ENCODE measurements at places on chromosomes 2 and 18.

GRCh38 chr18:49304751-49305150, 155.7 kb downstream of the DYM start:
- DNase-seq = no peak

DNA sequence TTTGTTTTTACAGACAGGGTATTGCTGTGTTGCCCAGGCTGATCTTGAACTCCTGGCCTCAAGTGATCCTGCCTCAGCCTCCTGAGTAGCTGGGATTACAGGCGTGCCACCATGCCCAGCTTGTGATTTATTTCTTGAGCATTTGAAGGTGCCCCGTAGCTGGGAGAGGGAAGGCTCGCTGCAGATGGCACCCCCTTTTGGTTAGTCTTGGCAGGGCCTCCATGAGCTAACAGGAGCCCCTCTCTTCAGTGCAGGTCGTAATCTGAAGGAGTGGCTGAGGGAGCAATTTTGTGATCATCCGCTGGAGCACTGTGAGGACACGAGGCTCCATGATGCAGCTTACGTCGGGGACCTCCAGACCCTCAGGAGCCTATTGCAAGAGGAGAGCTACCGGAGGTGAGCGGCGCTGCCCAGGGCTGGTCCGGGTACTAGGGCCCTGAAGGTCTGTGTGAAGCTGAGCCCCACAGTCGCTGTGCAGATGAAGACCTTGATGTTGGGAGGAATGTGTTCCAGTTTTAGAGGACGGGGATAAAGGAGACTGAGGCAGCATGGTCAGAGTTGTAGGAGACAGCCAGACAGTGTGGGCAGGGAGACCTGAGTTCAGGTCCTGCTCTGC, 6.7 kb downstream of the ASB1 start:
- DNase-seq = no peak

DNA sequence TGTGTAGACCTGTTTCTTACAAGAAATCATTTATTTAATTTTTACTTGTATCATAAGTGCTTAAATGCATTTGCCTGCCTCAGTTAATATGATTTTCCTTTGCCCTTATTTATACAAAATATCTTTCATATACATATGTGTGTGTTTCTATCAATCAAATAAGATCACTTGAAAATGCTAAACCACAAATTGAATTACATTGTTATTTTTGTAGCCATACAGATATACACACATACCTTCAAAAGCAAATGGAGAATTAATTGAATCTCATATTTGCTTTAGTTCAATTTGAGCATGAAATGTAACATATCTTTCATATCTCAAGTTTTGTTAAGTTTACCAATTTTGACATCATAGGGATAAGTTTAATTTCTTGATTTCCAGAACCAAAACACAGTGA, 755.8 kb upstream of the PIK3C3 start:
- no peak for DNase-seq

- no peak for DNase-seq
Measured at GRCh38 chr2:219274361-219274921, 4.7 kb upstream of the DNAJB2 start.

GRCh38 chr2:38098421-38099098, 22.6 kb upstream of the CYP1B1 start:
- no peak for DNase-seq

DNA sequence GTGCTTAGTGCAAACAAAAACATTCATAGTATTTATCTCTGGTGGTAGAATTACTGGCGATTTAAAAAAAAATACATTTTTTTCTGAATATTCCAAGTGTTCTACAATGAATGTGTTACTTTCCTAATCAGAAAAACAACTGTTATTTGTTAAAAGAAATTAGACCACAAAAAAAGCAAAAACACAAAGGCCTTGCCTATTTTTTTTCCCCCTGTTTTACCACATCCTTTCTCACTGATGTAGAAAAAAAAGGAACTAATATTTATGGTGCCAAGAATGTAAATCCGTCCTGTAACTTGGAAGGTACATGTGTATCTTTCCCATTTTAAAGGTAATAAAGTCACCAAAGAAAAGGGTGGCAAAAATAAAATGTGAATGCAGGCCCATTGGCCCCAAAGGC, 28.4 kb upstream of the MGAT4A start:
- no peak for DNase-seq

- no peak for DNase-seq
Measured at GRCh38 chr2:236341067-236341466, 76.9 kb upstream of the ASB18 start.

- no peak for DNase-seq
Measured at GRCh38 chr18:62442391-62442790, 80.4 kb upstream of the ZCCHC2 start.

DNA sequence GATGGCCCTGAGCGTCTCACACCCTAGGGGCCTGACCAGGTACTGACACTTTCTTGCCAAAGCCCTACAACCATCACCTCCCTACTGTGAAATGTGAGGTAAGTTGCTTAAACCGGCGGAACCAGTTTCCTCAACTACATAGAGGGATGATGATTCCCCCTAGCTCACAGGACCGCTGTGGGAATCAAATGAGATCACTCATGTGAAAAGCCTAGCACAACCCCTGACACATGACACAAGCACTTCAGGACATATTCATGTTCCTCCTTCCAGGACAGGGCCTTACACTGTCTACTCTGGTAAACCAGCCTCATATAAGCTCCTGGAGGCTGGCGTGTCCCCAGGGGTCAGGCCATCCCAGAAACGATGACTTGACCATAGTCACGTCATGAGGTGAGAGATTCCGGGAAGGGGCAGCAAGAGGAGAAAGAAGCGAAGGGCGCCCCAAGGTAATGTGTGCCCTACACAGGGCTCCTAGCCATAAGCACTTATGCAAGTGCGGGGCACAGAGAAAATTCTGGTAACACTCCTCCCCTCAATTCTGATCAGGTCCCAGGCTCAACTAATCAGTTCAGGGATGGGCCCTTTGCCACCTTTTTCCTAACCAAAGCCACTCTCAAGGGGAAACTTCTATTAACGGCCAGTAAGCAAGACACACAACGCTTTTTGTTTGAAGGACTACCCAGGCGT, 49.5 kb downstream of the C2orf42 start:
- DNase-seq = no peak

DNA sequence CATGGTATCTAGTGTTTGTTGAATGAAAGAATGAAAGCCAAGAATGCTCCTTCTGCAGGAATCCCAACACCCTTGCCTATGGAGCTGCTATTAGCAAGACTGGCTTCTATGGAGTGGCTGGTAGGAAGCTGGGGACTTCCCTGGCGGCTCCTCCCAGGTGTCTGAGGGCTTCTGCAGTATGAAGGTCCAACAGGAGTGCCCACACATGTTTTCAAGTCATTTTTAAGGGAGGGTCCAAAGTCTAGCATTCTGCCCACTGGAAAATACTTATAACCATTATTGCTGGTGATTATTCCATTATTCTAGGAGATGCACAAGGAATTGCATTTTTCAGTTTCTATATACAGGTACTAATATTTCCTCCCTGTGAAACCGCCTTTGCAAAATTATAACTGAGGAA, 21.9 kb upstream of the NPC1 start:
- no peak for DNase-seq

DNA sequence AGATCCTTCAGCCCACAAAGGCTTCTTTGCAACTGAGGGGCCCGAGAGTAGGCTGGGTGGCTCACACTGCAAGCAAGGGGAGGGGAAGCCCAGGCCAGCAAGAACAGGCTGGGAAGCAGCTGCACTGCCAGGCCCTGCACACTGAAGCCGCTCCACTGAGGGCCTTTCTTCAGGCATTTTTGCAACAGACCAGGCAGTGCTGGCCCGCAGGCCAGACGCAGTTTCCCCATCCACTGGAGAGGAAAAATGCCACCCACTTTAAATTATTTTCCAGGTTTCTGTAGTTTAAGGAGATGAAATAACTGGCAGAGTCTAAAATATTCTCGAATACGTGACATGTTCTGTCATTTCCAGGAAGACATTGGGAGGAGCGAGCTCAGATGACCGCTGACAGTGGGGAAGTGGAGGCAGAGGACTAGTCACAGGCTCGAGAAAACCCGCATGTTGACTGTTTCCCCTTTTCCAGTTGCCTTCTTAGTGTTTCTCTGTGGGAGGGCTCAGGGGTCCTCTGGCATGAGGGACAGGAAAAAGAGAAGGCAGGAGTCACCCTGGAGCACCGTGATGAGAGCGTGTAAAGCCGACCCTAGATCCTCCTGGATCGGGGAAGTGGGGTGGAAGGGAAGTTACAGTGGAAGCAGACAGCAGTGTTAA, 53.3 kb upstream of the B3GNT7 start:
- DNase-seq = no peak

DNA sequence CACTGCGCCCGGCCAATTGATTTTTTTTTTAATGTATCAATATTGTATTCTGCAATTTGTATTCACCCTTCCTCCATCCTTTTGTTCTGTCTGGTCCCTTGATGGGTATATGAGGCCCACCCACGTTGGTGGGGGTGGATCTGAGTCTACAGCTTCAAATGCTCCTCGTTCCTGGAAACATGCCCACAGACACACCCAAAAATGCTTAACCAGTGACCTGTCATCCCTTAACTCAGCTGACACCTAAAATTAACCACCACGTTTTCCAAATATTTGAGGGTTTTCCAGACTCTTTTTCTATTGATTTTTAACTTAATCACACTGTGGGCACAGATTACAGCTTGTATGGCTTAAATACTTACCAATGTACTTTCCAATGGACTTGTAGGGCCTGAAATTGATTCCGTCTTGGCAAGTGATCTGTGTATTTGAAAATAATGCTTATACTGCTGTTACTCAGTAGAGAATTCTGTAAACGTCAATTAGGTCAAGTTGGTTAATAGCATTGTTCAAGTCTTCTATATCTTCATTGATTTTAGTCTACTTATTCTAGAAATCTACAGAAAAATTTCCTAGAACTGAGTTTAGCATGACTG, 34.4 kb upstream of the CYP27C1 start:
- DNase-seq = no peak

- DNase-seq = no peak
Measured at GRCh38 chr2:119114266-119114665, 44.3 kb downstream of the C1QL2 start.

DNA sequence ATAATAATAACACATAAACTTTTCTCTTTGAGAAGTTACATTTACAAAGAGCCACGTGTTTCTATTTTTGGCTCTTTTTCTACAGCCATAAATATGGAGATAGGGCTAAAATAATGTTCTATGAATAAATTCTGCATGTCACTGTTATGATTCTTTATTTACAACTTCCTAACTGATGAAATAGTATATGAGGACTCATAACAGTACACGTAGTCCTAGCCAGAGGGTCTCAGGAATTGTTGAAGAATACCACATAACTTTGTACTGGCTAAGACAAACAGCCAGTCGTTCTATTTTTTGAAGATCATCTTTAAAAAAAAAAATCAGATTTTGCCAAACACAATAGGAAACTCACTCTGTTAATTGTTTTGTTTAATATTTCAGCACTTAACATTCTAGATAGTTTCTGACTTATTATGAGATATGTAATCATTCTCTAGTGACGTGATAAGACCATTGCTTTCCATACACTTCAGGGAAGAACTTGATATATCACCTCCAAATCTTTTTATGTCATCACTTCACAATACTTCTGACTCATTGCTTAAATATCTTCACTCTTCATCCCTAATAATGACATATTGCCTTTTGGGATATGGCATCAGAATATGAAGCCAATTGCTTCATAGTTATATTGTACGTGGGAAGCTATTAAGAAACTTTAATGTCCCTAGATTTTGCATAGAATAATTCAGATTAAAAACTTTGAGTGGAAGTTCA, 256.1 kb downstream of the XIRP2 start:
- DNase-seq = no peak

GRCh38 chr18:61991836-61992235, 99.0 kb upstream of the RNF152 start:
- DNase-seq = no peak

- DNase-seq = no peak
Measured at GRCh38 chr18:79217979-79218604, 148.9 kb downstream of the ATP9B start.

GRCh38 chr2:54675738-54676137, 47.7 kb upstream of the EML6 start:
- DNase-seq = no peak

- no peak for DNase-seq
Measured at GRCh38 chr18:48670751-48671560, 132.1 kb downstream of the CTIF start.

- DNase-seq = no peak
Measured at GRCh38 chr2:136308611-136309010, 190.7 kb upstream of the CXCR4 start.

Measured in HEK293T (cell line).